ENCODE measurements at places on chromosomes 16 and 17. TPM values are rescaled to one million over a fixed set of nuclear protein-coding genes. Genes with fewer than 3 reads are reported as not detected.

Gene CES3
- total RNA-seq, result not detected

Gene PROCA1
- 1.2 TPM for total RNA-seq

Gene ATAD5
- 20.1 TPM for total RNA-seq

Gene NPIPB13
- 10.2 TPM for total RNA-seq

Gene MT4
- total RNA-seq, result not detected
